ENCODE measurements at places on chromosomes 12 and 14.

GRCh38 chr12:28708918-28709371 lies 440.1 kb upstream of the FAR2 start:
- no peak for DNase-seq

DNA sequence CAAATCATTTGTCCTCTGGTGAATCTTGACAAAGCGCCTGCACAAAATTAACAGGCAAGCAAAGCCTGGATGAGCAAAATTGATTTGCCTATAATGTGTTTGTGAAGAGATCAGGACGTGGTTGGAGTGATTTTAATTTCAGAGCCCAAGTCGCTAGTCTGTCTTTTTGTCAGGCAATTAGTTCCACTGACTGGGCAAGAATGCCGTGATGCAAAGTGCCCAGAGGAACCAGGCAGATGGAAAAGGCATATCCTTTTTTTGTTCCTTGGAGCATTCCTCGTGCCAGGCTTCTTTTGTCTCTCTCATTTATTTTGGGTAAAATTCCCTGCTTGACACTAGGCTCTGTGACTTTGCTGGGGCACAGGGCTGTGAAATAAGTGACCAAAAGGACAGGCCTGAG lies 65.9 kb upstream of the CCDC198 start:
- no peak for DNase-seq

- DNase-seq, result no peak
Measured at GRCh38 chr12:20523658-20524057, 155.3 kb downstream of the PDE3A start.

GRCh38 chr12:62642486-62642885 lies 175.9 kb downstream of the MON2 start:
- DNase-seq, result no peak

DNA sequence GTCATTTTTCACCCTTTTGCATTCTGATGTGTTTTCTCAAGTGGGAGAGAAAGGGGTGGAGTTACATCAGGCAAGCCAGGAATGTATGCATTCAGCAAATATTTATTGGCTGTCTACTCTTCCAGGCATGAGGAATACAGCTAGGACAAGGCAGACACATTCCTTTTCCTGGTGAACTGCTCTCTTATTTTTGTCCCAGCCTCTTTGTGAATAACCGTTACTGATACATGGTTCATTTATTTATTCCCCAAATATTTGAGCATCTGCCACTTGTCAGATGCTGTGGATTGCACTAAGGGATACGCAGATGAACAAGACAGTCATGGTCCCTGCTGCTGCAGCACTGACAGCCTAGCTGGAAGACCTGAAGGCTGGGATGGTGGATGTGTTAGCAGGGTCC lies 6.1 kb downstream of the PELI2 start:
- DNase-seq, result no peak

DNA sequence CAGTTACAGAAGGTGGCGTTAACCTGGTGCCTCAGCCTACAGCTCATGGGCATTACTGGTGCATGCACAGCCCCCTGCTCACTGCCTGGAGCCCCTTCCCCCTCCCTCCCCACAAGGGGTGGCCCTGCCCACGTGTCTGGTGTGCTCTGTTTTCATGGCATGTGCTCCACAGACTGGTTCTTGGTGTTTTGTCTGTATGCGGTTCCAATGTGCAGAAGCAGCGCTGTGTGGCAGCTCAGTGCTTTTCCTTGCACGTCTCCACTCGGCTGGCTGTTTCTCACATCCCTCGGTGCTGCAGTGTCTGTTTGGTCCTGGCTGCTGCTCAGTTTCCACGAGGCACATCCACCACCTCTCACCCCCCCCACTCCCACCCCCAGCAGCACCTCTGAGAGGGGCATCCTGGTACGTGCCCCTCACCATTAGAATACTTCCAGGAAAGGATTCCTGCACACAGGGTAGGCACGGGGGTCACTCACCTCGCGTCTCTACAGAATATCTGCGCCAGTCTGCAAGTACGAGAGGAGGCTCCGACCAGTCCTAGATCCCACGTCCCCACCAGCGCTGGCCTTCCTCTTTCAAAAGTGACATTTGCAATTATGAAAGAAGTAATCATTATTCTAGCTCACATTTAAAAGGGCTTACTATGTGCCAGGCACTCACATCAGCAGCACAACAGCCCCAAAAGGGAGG lies 27.1 kb downstream of the DIO3 start:
- no peak for DNase-seq

DNA sequence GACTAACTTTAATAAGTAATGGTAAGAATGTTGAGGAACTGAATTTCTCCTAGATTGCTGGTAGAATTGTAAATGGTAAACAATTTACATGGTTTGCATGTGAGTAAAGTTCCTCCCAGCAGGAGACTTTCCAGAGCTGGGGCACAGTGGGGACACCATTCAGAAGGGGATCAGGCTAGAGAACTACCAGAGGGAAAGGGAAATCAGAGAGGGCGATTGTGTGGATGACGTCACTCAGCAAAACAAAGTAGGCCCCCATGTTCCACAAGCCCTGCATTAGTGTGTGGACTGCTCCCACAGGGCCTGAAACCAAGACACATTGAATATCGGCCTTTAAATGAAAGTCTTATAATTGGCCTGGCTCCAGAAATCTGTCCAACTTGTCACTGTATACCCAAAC lies 9.5 kb downstream of the RNASE11 start:
- DNase-seq, result no peak

GRCh38 chr12:116661341-116661740 lies 76.5 kb downstream of the SPRING1 start:
- DNase-seq, result no peak

- DNase-seq, result no peak
Measured at GRCh38 chr12:97308576-97309198, 153.9 kb upstream of the RMST start.

DNA sequence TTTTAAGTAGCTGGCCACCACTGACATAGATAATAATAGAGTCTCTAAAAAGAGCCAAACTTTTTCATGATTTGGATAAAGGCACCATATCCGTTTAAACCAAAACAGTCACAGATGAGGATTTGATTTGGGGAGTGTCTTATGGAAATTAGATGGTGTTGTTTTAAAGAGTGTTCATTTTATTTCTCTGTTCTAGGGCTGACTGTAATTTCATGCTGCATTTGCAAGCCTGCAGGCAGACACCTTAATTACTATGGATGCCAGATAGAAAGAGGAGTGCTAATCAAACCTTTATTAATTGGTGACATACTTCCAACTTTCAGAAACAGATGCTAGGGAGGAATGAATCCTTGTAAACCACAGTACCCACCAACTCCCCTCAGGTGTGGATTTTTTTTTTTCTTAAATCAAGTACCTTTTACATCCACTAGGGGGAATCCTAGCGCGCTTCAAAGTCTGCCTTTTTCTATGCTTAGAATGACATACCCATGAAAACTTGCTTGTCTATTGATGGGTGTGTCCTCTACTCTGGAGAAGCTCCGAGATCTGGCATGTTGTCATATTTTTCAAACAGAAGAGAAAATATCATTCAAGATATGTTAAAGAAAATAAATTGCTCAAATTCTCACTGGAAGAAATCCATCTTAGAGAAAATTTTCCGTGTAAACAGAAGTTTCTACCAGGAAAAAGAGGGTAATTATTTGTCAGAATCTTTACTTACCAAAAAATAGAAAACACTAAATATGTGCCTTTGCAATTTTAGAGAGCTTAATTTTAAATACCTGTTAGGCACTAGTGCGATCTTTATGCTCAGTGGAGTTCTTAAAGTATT lies 14.2 kb upstream of the PLXNC1 start:
- DNase-seq, result no peak

DNA sequence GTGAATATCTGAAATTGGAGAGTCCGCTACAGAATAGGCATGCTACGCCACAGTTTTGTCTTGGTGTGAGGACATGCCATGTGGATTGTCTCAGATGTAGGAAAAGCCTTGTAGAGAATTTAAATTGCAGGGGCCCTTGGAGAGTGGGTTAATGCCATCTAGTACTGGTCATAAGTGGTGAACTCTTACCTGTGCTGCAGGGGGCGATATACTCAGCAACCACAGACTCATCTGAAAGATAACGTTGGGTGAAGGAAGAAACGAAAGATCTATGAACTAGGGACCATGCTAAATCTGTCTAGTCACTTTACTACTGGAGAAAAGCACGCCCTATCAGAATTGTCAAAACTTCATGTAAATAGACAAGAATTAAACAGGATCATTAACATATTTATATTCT lies 33.7 kb upstream of the A2M start:
- DNase-seq, result no peak

GRCh38 chr12:9701380-9702154 lies 31.3 kb downstream of the CLECL1 start:
- no peak for DNase-seq

GRCh38 chr12:123075087-123075645 lies 75.7 kb downstream of the PITPNM2 start:
- no peak for DNase-seq

DNA sequence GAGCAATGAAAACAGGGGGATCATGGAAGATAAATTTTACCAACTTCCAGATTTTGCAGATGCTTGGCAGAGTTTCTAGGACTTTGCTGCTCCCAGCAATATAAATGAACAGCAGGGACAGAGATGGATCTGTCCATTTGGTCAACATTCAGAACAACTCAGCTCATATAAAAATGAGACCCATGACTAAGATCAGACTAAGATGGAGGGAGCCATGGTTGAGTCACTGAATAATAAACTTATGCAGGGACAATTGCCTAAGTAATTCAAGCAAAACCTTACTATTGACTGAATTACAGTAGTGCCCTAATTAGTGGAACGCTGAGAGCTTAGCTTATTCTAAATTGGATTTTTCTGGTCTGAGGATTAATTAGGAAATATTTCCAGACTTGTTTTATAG lies 205.1 kb downstream of the SLC5A8 start:
- no peak for DNase-seq

DNA sequence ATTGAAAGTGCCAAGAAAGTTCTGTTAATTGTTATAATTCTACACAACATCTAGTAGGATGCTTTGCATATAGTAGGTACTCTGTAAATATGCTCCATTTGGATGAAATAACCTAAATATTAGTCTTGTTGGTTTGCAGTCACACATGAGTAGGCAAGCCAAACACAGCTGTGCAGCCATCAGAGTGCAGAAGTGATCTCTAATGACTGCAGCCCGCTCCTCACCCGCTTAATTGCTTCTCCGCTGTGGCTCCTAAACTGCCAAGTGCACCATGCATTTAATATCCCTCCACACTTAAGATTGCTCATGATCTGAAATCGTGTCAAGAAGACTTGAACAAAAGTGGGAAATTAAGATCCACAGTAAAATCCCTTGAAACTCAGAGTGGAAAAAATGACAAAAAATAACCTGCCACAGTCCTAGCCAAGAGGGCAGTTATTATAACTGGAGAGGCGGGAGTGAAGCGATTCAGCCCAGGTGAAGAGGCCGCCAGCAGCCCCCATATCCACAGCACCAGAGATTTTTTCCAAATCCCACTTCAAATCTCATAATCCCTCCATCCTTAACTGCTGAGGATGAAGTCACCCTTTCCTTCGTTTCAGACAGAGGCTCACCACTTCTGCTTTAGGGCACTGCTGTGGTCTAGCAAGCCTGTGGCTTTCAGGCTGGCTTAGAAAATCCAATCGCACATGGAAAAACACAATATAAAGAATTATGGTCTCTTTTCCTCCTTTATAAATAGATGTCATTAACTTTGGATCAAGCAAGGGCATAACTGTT lies 69.5 kb downstream of the TMEM30B start:
- DNase-seq, result no peak

- no peak for DNase-seq
Measured at GRCh38 chr12:103470664-103471063, 25.1 kb downstream of the C12orf42 start.

GRCh38 chr12:53325511-53326061 lies 4.2 kb upstream of the AAAS start:
- DNase-seq, result no peak

GRCh38 chr12:79486154-79486553 lies 204.6 kb downstream of the PAWR start:
- DNase-seq, result no peak

DNA sequence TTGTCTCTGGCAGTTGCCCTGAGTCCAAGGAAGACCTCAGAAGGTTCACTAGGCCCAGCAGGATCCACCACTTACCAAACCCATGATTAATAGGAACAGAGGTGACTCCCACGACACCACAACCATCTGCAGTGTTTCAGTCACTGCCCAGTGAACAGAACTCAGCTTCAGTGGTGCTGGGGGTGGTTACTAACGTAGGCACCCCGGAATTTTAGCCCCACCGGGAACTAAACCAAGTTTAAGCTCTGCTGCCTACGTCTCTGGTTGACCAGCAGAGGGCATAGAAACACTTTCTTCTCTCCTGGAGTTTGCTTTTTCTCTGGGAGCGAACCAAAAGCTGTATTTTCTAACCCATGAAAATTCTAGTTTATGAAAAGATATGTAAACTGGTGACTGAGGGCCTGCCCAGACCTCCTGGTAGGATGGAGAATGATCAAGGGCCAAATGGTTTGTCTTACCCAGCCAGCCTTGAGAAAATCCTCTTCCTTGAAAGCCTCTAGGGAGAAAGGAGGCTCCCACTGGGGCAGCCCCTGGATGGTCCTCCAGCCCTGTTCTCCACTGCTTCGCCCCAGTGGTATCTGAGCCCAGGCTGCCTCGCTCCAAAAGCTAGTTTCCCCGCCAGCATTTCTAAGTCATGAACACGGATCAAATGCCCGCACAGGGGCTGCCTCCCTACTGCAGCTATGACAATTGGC lies 379.8 kb downstream of the DPF3 start:
- no peak for DNase-seq

GRCh38 chr12:10667581-10667980 lies 6.3 kb downstream of the STYK1 start:
- no peak for DNase-seq

DNA sequence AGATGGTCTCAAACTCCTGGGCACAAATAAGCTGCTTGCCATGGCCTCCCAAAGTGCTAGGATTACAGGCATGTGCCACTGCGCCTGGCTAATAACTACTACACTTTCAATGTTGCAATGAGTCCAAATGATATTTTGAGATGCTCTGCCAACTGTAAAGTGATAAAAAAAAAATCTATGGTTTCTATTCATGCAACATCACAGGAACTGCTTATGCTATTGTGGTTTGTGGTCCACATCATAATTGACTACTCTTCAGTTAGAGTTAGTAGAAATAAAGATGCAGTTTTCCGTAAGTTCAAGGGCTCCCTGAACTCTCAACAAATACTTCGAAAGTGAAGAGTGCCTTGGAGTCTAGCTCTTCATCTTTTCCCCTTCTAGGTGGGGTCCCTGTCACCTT lies 239.4 kb downstream of the C12orf75 start:
- no peak for DNase-seq

- DNase-seq, result no peak
Measured at GRCh38 chr12:23621900-23622299, 327.6 kb downstream of the SOX5 start.

DNA sequence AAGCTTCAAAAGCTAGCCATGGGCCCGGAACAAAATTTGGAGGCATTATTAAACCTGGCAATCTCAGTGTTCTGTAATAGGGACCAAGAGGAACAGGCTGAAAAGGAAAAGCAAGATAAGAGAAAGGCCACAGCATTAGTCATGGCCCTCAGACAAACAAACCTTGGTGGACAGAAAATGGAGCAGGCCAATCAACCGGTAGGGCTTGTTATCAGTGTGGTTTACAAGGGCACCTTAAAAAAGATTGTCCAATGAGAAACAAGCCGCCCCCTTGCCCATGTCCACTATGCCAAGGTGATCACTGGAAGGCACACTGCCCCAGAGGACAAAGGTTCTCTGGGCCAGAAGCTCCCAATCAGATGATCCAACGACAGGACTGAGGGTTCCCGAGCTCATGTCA lies 653.9 kb upstream of the TMEM132C start:
- no peak for DNase-seq

Data from stimulated activated CD8-positive, alpha-beta memory T cell treated with anti-CD3 and anti-CD28 coated beads, Interleukin-4, amount 100 ng/mL, for 1 hour (primary cell).